NCI-H1105 treated with DMSO at 0.1 percent for 48 hours (cell line): ENCODE measurements at places on chromosomes 3 and 15.

DNA sequence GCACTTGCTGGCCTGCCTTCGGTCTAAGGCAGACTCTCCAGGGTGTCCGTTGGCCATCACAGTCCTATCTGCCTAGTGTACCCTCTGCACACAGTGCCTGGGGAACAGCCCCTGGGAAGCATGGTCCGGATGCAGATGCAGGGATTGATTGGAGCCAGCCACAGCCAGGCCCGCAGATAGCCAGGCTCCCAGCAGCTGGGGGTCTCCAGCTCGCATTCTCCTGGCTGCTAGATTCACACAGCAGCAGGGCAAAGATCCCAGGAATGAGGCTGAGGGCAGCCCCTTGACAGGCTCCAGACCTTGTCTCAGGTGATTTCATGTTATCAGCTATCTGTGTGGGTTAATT, 41.4 kb downstream of the IRAK2 start:
- no peak for DNase-seq

DNA sequence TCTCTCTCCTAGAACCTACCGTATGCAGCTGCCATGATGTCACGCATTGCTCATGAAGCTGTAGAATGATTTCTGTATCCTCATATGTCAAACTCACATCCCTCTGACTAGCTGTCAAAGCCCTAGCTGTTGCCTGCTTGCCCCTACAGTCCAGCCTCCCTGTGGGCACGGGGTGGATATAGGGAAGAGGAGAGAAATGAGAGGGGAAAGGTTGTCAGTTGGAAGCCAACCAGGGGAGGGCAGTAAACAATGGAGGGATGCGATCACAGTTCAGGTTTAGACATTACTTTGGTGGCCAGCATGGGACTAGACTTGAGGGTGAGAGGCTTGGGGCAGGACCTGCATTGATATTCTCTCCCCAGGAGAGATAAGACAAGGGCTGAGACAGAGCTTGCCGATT, 1.7 kb upstream of the HDGFL3 start:
- DNase-seq, result no peak

DNA sequence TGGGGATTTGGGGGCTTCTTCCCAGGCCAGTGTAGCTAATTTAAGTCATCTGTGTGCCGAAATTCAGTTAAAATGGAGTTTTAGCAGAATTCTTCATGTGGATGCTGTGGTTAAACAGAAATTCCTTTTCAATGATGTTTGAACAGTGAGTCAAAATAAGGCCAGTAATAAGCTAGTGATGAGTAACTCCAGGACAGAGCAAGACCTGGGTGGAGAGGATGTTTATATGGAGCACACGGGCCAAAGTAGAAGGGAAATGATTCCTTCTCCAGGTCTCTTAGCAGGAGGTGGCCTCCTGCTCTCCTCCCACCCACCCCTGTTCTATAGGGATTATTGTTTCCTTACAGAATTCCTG, 31.9 kb upstream of the UACA start:
- no peak for DNase-seq

- no peak for DNase-seq
These were observed 49.5 kb downstream of the MYLK start for GRCh38 chr3:123834631-123835030.

DNA sequence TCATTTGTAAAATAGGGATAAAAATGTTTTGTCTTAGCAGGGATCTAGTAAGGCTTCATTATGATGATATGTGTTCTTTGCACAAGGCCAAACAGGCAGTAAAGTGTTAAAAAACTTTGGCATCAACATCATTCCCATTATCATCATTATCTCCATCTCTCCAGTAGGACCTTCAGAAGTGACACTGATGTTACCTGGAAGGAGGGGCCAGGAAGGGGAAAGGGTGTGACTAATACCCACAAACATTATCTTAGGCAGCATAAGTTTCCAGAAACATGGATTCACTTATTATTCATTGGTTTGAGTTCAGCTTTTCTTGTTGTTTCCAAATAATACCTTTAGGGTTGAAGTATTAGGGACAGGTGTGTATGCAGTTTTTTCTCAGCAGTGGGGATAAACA, 399.6 kb downstream of the PTPRG start:
- DNase-seq, result no peak

DNA sequence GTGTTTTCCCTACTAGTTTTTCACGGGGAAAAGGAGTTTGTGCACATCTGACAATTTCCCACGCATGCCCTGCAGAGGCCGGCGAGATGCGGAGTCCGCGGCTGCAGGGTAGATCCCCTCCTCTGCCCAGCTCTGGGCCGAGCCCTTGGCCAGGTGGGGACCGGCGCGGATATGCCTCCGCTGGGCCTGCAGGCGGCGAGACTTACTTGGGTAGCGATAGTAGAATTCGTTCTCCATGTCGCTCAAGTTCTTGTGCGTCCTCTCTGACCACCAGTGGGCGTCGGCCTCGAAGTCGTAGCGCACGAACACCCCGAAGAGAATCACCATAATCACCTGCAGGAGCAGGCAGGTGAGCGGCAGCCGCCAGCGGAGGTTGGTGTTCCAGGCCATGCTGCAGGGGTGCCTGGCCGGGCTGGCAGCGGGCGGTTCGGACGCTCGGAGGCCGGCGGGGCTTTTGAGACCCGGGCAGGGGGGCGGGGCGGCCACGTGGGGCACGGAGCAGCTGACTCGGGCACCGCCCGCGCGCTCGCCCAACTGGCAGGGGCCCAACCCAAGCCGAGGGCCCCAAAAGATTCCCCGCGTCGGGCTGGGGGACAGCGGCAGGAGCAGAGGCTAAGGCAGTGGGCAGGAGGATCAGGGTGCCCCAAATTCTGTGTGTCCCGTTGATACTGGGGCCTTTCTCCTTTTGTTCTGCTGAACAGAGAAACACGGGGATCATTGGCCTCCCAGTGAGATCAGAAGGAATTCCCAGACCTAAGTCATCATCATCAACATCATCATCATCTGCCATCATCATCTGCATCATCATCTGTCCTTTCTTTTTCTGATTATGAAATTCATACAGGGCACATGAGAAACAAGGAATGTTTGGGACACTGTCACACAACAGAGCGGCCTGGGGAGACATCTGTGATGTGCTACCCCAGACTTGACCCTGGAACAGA, at the start of gene RHCG:
TSS of gene RHCG (minus strand) at position 429 of the 944 bp plus-strand sequence. CDS start at position 390, 39 bp downstream.
- DNase-seq, result peak; percentile 66
